ENCODE measurements at places on chromosomes 16 and 17.

- no peak for DNase-seq
Measured at GRCh38 chr17:76566988-76567431, 18.6 kb downstream of the ST6GALNAC2 start.

- no peak for DNase-seq
Measured at GRCh38 chr16:27237219-27238015, 31.2 kb downstream of the NSMCE1 start.

DNA sequence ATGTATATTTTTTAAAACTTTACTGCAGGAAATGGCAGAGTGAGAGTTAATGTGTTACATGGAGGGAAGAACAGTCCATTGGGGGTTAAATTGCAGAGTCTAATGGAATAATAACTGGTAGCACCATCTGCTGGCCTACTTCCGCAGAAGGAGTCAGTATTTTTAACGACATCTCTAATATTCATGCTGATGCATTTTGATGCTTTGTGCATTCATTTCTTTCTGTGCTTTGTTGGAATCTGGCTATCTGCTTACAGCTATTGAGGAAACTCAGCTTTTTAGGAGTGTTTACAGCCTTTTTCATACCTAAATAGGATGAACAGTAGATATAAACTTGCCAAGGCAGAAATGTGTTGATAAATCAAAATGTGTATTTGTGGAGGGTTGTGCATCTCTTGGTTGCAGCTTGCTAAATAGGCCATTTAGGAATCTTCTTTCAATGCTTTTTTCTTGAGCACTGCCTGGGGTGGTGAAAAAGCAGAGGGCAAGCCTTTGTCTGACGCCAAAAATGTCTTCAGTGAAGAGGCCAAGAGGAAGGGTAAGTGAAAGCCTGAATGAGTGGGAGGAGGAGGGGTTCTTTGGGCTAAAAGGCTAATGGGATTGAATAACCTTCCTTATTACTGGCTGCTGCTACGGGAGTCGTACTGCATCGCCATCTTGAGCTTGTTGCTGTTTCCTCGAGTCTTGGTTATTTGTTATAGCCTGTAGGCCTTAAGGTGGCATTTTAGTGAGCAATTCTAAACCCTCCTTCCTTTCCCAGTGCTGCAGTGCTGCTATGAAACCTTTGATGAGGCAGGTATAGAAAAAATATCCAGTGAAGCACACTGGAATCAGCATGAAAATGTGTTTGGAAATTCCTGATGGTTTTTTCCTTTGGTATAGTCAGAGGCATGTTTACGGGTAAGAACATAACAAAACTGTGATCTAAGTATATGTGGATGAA is 153.3 kb downstream of the CHD9 start:
- no peak for DNase-seq

- DNase-seq, result no peak
Measured at GRCh38 chr17:2101448-2102257, 46.8 kb downstream of the HIC1 start.

DNA sequence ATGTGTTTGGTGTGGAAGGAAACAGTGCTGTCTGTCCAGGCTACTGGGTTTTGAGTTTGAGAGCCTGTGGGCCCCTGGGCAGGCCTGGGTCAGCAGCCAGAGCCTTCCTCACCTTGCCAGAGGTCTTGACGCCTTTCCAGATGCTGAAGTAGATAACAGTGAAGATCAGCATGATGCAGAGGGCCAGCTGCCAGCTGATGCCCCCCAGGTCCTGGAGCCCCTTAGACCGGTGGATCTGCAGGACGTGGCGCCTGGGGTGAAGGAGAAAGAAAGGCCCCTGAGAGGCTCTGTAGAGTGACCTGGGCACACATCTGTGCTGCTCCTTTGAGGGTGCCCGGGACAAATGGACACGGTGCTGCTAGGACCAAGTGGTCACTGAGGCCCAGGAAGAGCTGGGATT is 18.4 kb downstream of the SLC6A4 start:
- DNase-seq, result no peak

GRCh38 chr16:86980644-86981043 is 336.5 kb downstream of the C16orf95 start:
- DNase-seq, result no peak

GRCh38 chr17:79907850-79908249 is 68.6 kb upstream of the CBX4 start:
- DNase-seq, result no peak

GRCh38 chr17:5110816-5111215 is 862 bp downstream of the ZNF232 start:
- no peak for DNase-seq

- DNase-seq, result peak; percentile 17
Measured at GRCh38 chr17:62703776-62704380, 76.4 kb downstream of the MRC2 start.

- no peak for DNase-seq
Measured at GRCh38 chr17:75601057-75601987, 13.7 kb downstream of the MYO15B start.

DNA sequence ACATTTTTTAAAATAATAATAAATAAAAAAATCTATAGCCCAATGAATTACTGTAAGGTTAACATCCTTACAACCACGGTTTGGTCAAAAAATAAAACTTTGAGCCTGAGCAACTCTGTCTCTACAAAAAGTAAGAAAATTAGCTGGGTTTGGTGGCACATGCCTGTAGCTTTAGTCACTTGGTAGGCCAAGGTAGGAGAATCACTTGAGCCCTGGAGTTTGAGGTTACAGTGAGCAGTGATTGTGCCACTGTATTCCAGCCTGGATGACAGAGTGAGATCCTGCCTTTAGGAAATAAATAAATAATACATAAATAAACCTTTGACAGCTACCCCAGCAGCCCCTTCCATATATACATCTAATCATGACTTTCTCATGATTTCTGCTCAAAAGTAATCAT is 26.9 kb upstream of the PHAF1 start:
- no peak for DNase-seq

GRCh38 chr17:27485716-27486495 is 29.7 kb downstream of the KSR1 start:
- DNase-seq, result no peak

GRCh38 chr17:10186771-10187410 is 11.5 kb downstream of the GAS7 start:
- DNase-seq, result no peak

- no peak for DNase-seq
Measured at GRCh38 chr17:62617894-62618472, 9.5 kb upstream of the MRC2 start.

DNA sequence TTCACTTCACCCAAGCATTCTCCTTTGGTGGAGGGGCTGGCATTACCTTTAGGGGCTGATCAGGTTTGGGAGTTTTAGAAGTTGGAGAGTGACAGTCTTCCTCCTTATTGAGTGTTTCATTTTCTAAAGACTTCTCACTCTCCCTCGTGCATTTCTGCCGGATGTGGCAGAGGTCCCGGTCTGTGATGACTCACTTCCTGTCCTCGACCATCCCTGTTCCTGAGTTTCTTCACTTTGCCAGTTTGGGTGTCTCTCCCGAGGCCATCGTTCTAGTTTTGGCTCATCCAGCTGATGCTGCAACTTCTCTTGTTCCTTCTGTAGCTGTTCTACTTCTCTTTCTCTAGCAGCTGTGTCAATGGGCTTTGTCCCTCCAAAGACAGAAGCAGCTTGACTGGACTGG is 104.3 kb downstream of the PHKB start:
- no peak for DNase-seq

DNA sequence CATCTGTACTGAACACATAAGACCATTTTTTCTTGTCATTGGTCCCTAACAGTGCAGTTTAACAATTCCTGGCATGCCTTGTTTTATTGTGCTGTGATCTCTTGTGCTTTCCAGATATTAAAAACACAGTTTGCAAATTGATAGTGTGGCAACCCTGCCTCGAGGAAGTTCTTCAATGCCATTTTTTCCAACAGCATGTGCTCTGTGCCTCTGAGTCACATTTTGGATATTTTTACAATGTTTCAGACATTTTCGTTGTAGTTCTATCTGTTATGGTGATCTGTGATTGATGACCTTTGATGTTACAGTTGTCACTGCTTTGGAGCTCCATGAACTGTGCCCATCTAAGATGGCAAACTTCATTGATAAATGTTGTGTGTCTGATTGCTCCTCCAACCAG is 66.2 kb downstream of the GOSR1 start:
- DNase-seq, result no peak

DNA sequence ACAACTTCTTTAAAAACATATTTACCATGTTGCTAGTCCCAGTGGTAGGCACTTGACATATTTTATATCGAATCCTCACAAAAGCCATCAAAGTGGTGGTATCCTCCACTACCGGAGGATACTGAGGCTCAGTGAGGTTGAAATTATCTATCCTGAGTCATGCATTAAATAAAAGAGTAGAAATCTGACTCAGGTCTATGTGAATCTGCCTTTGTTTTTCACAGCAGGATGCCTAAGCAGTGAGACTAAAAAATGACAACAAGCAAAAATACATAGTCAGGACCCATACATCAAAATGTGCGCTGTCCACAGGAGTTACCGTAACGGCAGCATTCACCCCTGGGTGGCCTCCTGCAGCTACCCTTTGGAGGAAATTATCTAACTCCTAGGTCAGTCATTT is 17.7 kb downstream of the BRD7 start:
- no peak for DNase-seq

DNA sequence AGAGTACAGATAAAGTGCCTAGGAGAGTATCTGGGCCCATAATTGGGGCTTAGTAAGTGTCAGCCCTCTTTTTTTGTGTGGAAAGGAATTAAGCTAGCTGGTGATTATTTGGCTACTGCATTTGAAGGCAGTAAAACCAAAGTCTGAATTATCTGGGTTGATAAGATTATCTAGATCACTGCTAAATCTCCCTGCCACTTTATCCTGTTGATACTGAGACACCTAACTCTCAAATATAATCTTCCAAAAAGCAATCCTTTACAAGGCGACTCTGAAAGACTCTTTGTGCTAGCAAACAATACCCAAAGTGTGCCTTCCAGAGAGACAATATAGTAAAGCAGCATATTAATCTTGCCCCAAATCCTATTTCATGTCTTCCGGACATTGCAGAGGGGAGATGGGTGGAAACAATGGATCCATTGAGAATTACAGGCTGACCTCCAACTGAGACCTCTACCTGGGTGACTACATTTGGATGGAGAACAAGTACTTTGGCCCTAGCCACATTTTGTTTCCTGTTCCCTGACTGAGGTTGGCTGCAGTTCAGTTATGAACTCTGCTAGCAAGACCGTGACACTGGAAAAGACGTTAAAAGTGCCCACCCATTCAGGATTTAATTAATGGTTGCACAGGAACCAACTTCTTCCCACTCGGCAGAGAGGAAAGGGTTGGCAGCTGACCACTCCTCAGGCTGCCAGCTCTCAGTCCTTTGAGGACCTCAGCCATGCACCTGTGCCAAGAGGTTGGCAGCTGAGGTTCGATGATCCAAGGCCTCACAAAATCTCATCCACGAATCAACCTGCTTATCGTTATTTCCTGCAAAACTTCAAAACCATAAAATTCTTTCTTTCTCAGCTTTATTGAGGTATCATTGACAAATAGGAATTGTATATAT is 72.6 kb downstream of the SYCE1L start:
- no peak for DNase-seq

DNA sequence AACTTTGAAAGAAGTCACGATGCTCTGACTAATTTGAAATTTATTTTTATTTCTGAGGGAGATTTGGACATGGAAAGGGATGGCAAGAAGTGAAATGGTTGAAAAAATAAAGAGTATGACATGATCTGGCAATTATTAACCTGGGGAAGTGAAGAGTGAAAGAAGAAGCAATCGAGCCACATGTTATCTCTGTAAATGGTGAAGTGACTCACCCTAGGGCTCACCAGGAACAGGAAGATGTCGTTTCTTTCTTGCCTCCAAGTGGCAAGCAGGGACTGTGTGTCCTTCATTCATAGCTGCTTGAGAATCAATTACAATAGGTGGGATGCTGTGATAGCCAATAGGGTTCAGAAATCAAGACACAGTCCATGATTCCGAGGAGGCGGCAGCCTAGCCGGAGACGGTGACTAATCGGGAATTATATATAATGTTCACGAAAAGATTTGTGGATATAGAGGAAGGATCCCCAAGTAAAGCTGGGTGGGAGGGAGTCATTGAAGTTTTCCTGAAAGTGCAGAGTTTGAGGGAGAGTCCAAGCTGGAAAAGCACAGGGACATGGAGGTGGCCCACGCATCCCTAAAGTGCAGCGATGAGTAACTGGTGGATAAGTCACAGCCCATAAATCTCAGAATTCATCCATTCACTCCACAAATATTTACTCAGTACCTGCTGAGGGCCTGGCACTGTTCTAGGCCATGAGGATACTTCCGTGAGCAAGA is 18.2 kb upstream of the KRT20 start:
- DNase-seq, result no peak

DNA sequence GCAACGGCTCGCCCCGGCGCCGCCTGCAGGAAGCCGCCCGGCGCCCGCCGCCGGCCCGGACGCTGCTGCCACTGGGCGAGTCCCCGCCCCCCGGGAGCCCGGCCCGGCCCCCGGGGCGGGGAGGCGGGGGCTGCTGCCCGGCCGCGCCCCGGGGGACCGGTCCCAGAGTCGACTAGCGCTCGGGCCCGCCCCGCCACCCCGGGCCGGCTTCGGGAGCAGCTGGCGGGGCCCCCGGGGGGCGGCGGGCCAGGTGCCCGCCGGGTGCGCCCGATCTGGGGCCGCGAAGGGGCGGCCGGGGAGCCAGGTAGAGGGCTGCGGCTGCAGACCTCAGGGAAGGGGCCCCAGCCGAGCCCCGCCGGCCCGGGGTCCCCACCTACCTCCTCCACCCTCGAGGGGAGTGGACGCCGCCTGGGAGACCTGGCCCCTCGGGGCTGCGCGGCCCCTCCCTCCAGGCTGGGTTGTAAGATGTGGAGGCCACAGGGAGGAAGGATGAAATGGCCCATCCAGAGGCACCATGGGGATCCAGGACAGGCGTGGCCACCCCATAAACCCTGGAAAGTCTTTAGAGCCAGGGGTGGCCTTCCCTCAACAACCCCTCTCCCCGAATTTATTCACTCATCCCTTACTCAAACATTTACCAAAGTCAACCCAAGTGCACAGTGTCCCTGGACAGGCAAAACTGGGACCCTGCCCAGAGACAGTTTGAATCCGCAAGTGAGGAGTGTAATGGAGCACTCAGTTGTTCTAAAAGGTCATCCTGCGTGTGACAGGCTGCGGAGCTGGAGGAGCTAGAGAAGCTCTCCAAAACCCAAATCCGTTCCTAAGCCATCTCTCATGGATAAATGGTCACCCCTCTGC is at the start of gene CDYL2:
Gene CDYL2 (minus strand): TSS at position 73 of the 858 bp plus-strand sequence. CDS start 425 bp downstream, outside the sequence.
- no peak for DNase-seq

GRCh38 chr17:49779739-49780231 is 8.7 kb upstream of the KAT7 start:
- DNase-seq, result peak; percentile 18
